CD4-positive, alpha-beta T cell treated with Interleukin-4 for 4 hours (primary cell): ENCODE measurements at places on chromosomes 2 and 18.
A peak's percentile ranks its signal among the peaks of the same experiment; 100 is the strongest.

GRCh38 chr2:57907411-57907810 is 139.2 kb upstream of the VRK2 start:
- DNase-seq = no peak

GRCh38 chr18:2114289-2114688 is 457.0 kb downstream of the METTL4 start:
- no peak for DNase-seq

- DNase-seq = no peak
Observed at GRCh38 chr2:118102433-118103082, 14.3 kb downstream of the INSIG2 start.

DNA sequence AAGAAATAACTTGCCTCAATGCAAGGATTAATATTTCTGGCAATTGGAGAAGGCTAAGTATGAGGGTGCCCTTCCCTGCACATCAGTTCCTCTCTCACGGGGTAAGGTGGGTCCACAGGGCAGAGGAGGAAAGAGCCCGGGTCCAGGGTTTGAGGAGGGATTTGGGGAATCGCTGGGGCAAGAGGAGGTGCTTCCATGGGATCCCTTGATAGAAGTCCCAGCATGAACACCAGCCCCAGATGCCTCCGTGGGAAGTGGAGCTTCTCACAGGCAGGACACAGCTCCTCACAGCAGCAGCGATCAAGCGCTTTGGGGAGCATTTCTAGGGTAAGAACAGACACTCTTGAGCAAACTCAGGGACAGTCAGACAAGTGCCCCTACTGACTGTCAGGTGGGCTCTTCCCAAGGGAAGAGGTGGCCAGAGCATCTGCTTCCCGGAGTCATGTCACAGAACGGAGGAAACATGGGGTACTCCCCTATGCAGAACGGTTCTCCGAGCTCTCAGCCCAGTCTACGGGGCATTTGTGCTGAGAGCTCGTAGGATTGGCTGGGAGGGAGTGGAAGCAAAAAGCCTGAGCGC is 218.9 kb upstream of the ARL4C start:
- no peak for DNase-seq

DNA sequence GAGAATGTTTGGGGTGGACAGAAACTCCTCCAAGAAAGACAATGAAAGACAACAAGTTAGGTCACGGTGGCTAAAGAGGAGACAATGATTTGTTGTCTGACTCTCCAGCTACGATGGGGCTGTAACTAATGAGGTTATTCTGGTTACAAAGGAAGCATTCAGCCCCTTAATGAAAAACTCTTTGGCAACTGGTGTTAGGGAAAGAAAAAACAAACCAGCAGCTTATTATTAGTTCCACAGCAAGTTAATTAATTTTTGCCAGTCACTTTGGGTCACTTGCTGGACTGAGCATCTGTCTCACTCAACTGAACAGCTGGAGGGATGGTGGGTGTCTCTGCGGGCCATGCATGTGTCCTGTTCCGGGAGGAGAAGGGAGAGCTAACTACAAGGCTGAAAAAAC is 263.7 kb downstream of the ALK start:
- DNase-seq = no peak

GRCh38 chr2:233287871-233288270 is 19.7 kb upstream of the SAG start:
- no peak for DNase-seq

GRCh38 chr2:15177103-15177502 is 384.0 kb downstream of the NBAS start:
- DNase-seq = peak; percentile 80

- DNase-seq = no peak
Observed at GRCh38 chr2:187230088-187230487, 218.0 kb downstream of the CALCRL start.

GRCh38 chr2:16664809-16665747 is 556 bp downstream of the CYRIA start:
- DNase-seq = no peak

GRCh38 chr2:88196490-88197087 is 26.4 kb downstream of the THNSL2 start:
- no peak for DNase-seq

GRCh38 chr2:184681642-184682321 is 83.5 kb downstream of the ZNF804A start:
- no peak for DNase-seq

DNA sequence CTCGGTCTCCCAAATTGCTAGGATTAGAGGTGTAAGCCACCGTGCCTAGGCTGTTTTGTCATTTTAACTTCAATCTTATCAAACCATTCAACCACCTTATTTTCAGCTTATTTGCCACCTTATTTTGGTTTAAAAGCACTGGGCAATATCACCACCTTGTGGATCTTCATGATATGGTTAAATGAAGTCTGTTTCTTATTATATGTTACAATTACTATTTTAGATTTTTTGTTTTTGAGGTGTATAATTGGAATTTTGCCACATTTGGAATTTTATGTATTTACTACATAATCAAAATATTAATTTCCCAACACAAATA is 43.8 kb upstream of the SCN9A start:
- no peak for DNase-seq

- no peak for DNase-seq
Observed at GRCh38 chr18:58635891-58636290, 7.0 kb upstream of the ALPK2 start.

DNA sequence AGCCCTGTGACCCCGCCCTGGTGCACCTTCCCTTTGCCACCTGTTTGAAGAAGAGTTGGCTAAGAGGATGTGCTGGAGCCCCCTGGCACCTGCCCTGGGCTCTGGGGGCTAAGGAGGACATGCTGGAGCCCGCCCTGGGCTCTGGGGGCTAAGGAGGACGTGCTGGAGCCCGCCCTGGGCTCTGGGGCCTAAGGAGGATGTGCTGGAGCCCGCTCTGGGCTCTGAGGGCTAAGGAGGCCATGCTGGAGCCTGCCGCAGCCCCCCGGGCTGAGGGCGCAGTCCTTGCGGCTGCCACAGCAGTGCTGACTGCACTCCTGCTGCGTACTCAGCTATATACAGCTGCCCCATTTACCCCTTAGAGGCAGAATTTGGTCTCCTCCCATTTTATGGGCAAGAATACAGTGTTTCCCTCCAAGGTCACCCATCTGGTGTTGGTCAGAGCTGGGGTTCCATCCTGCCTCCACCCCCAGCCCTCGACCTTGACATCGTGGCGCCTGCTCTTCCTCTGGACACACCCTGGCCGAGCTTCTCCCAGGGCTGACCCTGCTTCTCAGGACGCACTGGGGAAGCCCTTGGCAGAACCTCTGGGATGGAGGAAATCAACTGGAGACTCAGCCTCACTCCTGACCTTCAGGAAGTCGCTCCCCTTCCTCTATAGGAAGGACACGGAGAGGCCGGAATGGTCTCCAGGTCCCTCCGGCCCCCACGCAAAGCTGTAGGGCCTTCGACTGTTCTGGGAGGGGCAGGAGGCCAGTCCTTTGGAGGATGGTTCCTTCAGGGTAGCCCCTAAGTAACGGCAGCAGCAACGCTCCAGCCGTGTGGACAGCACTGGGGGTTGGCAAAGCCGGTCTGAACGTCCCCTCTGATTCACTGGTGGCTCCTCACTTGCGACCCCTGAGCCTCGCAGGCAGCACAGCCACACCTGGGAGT is 65.0 kb upstream of the HPCAL1 start:
- no peak for DNase-seq

GRCh38 chr2:239393941-239394340 is 6.9 kb downstream of the HDAC4 start:
- DNase-seq = no peak

GRCh38 chr2:10658041-10658913 is 31.5 kb downstream of the NOL10 start:
- no peak for DNase-seq

- no peak for DNase-seq
Observed at GRCh38 chr2:158993721-158994587, 25.5 kb downstream of the TANC1 start.

- no peak for DNase-seq
Observed at GRCh38 chr2:86686460-86686859, 33.6 kb upstream of the RMND5A start.

GRCh38 chr2:25833566-25833965 is 44.7 kb downstream of the ASXL2 start:
- DNase-seq = no peak

GRCh38 chr2:161471631-161472030 is 55.5 kb downstream of the TBR1 start:
- DNase-seq = no peak

- DNase-seq = peak; percentile 67
Observed at GRCh38 chr2:9703701-9704221, 73.0 kb upstream of the YWHAQ start.

DNA sequence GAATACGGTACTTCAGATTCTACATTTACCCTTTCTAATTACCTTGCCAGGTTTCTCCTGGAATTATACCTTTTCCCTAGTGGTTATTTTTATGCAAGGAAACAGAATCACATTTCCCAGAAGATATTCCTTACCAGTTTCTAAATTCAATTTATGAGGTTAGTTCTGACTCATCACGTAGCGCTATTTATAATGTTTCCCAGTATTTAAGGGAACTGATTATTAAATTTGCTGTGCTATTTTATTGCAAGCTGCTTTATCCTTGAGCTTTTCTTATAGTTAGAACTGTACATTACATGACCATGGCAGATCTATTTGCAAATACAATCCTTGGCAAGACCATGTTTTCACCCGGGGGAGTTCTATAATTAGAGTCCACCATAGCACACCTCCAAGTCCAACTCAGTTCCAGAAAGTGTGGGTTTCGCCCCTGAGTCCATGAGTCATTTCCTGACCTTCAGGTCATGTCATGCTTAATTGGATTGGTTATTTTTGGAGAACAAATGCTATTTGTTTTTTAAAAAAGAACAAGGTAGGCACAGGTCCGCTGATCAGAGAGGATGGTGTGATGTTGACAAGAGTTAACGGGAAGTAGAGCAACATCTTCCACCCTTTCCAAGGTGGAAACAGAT is 126.6 kb downstream of the ZNF532 start:
- no peak for DNase-seq

DNA sequence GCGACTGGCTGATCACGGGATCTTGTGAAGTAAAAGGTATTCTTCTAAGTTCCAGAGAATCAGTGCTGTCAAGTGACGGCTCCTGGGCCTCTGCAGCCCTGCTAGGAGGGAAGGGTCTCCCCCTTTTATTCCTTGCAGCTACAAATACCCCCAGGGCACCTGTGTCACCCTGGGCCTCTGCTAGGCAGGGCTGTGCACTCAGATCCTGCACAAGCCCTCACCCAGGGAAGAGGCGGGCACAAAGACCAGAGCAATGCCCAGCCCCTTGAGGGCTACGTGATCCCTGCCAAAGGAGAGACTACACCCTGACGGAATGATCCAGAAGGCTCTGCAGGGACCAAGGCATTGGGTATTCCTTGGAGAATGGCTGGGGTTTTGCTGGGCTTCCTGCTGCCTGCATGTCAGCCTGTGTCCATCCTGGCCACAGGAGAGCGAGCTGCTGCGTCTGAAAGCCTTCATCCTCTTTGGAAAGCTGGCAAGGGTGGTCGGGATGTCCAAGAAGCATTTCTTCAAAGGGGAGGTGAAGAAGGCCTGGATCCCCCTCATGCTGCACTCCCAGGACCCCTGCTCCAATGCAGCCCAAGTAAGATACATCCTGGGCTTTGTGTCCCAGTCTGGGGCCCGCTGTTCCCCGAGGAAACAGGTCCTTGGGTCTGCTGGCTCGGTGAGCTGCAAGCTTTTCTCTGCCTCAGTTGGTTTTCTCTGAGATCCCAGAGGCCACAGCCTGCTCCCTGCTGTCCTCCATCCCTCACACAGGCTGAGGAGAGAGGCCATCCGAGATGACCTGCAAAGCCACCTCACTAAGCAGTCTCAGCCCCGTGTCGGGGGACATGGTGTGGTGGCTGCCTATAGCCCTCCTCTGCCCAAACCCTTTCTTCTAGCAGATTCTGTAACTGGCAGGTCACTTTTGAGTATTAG is 24.9 kb downstream of the HJURP start:
- DNase-seq = no peak

GRCh38 chr2:150081775-150082481 is 405.5 kb downstream of the RND3 start:
- no peak for DNase-seq

- DNase-seq = no peak
Observed at GRCh38 chr18:35083174-35083712, 42.0 kb downstream of the MAPRE2 start.

DNA sequence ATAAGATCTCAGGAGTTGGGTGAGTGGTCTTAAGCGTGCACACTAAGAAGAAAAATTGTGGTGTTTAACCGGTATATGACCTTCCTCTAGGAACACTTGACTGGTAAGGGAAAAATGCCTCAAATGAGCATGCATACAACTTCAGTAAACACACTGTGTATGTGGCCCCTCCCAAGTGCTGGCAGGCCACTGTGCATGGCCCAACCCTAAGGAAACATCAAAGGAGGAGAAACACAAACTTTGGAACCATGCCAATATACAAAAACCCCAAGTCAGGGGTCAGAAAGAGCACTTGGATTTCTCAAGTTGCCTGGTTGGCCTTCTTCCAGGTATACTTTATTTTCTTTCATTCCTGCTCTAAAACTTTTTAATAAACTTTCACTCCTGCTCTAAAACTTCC is 308.9 kb upstream of the LRRTM4 start:
- no peak for DNase-seq

- no peak for DNase-seq
Observed at GRCh38 chr18:44180683-44181082, 500.0 kb upstream of the SETBP1 start.

GRCh38 chr18:9739516-9739915 is 31.4 kb downstream of the RAB31 start:
- DNase-seq = no peak

DNA sequence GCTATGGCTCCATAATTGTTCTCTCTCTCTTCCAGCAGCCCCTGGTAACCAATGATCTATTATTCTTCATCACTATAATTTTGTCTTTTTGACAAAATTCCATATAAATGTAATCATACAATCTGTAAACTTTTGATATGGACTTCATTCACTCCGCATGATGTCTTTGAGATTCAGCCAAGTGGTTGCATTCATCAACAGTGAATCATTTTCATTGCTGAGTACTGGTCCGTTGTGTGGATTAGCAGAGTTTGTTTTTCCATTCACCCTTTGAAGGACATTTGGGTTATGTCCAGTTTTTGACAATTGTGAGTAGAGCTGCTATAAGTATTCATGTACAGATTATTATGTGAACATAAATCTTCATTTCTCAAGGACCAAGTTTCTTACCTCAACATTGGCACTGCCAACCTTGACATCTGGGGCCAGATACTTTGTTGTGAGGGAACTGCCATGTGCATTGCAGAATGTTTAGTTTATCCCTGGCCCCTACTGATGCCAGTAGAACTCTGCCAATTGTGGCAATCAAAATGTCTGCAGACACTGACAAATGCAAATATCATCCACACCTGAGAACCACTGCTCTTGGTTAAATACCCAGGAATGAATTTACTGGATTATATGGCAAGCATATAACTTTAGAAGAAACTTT is 48.4 kb upstream of the BCL2L11 start:
- no peak for DNase-seq

DNA sequence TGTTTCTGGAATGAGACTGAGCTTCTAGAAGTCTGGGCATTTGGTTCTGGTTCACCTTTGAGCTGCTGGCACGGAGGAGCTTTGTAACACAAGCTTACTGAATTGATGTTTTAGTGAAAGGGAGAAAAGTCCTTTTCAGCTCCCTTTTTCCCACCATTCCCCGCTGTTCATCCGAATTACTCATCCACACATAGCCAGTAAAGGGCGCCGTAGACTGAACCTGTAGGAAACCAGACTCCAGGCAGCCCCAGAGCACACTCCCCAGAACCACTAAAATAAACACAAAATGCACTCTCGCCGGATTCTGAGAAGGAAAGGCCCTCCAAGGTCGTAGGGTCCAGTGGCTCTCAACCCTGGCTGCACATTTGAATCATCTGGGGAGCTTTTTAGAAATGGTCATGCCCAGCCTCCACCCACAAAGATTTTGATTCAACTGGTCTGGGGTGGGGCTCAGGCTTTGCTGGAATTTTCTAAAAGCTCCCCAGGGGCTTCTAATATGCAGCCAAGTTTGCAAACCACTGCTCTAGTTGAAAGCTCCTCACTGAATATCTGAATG is 29.6 kb downstream of the TCF7L1 start:
- DNase-seq = no peak
